Calu3 (cell line): ENCODE measurements at places on chromosomes 6 and 20. TPM values are rescaled to one million over a fixed set of nuclear protein-coding genes. Genes with fewer than 3 reads are reported as not detected.

GRCh38 chr6:158978757-158979156, 21.2 kb downstream of the RSPH3 start:
- DNase-seq, result no peak
- H3K36me3 ChIP-seq, result peaks cover 5% of the 10 kb centered on the region
- H3K27me3 ChIP-seq, result no peaks in the 10 kb centered on the region
- H3K27ac ChIP-seq, result no peak overlapping the region
- no peak overlapping the region for H3K4me3 ChIP-seq

DNA sequence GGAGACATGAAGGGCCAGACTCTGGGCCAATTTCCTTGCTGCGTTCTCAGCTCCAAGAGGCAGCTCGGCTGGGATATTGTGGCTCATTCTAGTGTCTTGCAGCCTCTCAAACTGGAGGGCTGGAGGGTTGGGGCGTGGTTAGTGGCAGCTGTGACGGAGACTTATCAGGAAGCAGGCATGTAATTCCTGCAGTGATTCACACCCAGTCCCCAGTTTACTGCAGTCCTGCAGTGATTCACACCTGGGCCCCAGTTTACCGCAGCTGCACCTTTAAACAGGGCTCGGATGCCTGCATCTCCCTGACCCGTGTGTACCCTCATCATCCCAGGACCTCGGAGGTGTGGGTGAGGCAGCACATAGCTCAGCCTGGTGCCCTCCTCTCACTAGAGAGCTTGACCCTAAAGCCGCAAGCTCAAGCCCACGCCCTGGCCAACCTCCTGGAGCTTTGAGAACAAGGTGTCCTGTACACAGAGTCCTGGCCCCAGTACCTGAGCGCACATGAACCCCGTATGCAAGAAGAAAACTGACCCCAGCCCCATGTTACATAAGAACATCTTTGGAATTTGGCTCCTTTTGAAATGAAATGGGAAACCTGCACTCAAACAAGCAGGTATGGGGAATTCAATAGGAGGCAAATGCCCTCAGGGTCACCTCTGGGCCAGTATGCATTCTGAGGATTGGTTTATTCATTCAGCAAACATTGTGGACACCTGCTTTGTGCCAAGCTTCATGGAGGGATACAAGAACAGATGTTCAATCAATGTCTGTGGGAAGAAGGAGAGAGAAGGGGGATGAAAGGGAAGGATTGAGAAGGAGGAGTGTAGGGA, 55.3 kb upstream of the FAM83D start:
- peak overlapping the region; percentile 1 for H3K27ac ChIP-seq
- peak; percentile 89 for DNase-seq
- H3K27me3 ChIP-seq, result no peaks in the 10 kb centered on the region
- H3K4me1 ChIP-seq, result peaks cover 28% of the 10 kb centered on the region
- H3K4me3 ChIP-seq, result no peak overlapping the region

DNA sequence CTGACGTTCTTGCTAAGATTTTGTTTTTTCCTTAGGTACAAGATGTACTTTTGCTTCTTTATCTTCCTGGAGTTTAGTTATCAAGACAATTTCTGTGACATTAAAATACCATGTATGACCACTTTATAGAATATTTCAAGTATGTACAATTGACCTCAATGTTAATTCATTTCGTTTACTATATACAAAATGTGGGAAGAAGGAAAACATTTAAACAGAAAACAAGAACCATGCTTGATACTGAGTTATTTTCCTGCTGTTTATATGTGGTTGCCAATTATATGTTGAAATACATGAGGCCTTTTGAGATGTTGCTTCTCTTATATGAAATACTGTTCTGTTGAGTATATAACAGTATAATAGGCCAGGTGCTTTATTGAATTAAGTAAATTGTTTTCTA, 184.3 kb downstream of the JARID2 start:
- H3K27ac ChIP-seq, result no peak overlapping the region
- peaks cover 4% of the 10 kb centered on the region for H3K36me3 ChIP-seq
- peaks cover 16% of the 10 kb centered on the region for H3K4me1 ChIP-seq
- no peak for DNase-seq
- no peak overlapping the region for H3K4me3 ChIP-seq
- H3K27me3 ChIP-seq, result no peaks in the 10 kb centered on the region

DNA sequence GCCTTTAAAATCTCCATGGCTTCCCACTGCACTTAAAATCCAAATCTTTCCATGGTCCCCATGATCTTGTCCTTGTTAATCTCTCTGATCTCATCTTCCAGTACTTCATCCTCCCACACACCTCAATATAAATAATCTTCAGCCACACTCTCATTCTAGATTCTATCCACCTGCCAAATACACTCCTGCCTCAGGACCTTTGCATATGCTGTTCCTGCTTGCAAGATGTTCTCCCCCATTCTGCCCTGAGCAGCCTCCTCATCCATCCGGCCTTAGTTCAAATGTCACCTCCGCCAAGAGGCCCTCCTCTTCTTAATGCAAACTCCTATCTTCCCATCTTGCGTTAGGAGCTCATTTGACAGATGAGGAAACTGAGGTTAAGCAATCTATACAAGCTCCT, 77.4 kb downstream of the PREX1 start:
- no peak overlapping the region for H3K27ac ChIP-seq
- no peak for DNase-seq
- H3K36me3 ChIP-seq, result no peaks in the 10 kb centered on the region
- no peaks in the 10 kb centered on the region for H3K4me1 ChIP-seq

DNA sequence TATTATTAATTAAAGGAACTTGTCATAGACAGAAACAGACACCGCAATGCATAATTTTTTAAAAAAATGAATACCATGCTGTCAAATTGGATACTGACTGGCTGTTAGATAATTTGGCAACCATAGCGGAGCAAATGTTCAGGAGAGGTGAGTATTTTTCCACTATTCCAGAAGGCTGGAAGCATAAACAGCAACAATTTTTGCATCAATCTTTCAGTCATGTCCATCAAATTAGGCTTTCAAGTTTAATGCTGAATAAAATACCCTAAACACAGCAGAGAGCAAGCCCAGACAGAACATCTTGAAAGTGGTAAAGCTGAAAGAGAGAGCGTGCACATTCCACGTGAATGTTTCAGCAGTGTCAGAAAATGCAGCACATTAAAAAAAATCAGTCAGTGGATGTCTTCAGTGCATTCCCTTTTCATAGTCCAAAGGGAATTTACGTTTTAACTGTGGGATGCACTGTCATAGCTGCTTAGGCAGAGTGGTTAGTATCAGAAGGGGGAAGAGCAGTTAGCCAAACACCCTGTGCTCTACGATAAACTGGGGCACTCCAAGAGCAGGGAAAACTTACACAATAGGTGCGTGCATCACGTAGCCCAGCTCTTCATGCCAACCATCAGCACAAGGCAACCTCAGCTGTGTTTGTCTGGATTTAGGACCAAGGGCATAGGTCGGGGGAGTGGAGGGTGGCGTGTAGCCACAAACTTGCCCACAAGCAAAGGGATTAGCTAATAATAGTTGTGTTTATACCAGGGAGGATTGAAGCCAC, 116.2 kb upstream of the STMND1 start:
- no peaks in the 10 kb centered on the region for H3K4me1 ChIP-seq
- no peak overlapping the region for H3K27ac ChIP-seq
- no peak overlapping the region for H3K4me3 ChIP-seq
- DNase-seq, result no peak

- H3K27me3 ChIP-seq, result no peaks in the 10 kb centered on the region
- no peak for DNase-seq
- peaks cover 6% of the 10 kb centered on the region for H3K36me3 ChIP-seq
- peaks cover 37% of the 10 kb centered on the region for H3K4me1 ChIP-seq
- H3K4me3 ChIP-seq, result peak overlapping the region; percentile 48
Observed at GRCh38 chr6:1297746-1298145, 14.2 kb upstream of the FOXQ1 start.

OR10C1 gene
- total RNA-seq, result not detected in 2 replicates

WDR46 gene
- 124 and 125 TPM in 2 replicates for total RNA-seq

GRCh38 chr6:37942606-37943376, 123.3 kb downstream of the ZFAND3 start:
- H3K27ac ChIP-seq, result no peak overlapping the region
- H3K36me3 ChIP-seq, result no peaks in the 10 kb centered on the region
- H3K4me1 ChIP-seq, result peaks cover 16% of the 10 kb centered on the region
- DNase-seq, result no peak

DNA sequence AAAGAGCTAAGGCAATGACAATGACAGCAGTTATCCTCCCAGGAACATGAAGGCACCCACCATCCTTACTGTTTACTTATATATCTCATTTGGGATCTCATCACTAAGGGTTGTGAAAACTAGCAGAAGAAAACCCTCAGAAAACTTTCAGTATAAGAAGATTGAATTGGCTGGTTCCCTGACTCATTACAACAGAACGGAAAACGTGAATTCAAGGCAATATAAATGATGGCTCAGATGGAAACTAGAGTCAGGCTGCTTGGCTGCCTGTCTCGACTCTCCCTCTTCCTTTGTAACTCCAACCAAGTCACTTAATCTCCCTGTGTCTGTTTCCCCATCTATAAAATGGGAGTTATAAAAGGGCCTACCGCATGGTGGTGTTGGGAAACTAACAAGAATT, 387.1 kb upstream of the JARID2 start:
- H3K4me1 ChIP-seq, result no peaks in the 10 kb centered on the region
- no peak overlapping the region for H3K4me3 ChIP-seq
- H3K36me3 ChIP-seq, result no peaks in the 10 kb centered on the region
- H3K27ac ChIP-seq, result no peak overlapping the region
- DNase-seq, result no peak
- H3K27me3 ChIP-seq, result peaks cover 12% of the 10 kb centered on the region

GLP1R gene
- total RNA-seq, result 4.8 and 10.2 TPM in 2 replicates

- peaks cover 33% of the 10 kb centered on the region for H3K4me1 ChIP-seq
- DNase-seq, result no peak
- H3K4me3 ChIP-seq, result no peak overlapping the region
- H3K36me3 ChIP-seq, result peaks cover 30% of the 10 kb centered on the region
- H3K27me3 ChIP-seq, result no peaks in the 10 kb centered on the region
- no peak overlapping the region for H3K27ac ChIP-seq
Observed at GRCh38 chr6:87210979-87211378, 55.6 kb downstream of the ZNF292 start.

TMC2 gene
- not detected in 2 replicates for total RNA-seq

DNA sequence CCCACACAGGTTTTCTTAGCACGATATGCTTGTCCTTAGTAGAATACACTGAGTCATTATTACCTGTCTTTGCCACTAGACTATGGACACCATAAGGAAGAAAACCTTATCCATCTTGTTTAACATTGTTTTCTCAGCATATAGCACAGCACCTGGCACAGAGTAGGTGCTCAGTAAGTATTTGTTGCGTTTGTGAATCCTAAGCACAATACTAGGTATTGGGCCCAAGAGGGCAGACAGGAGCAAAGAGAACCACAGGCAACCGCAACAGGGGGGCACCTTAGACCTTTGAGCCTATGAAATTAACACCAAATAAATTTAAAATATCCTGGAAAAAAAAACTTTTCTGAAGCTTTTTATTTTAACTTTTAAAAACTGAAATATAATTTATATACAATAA, 3.7 kb upstream of the NCOA6 start:
- peaks cover 25% of the 10 kb centered on the region for H3K36me3 ChIP-seq
- peaks cover 12% of the 10 kb centered on the region for H3K4me1 ChIP-seq
- DNase-seq, result no peak
- H3K27ac ChIP-seq, result no peak overlapping the region
- H3K4me3 ChIP-seq, result no peak overlapping the region
- H3K27me3 ChIP-seq, result peaks cover 54% of the 10 kb centered on the region

DNA sequence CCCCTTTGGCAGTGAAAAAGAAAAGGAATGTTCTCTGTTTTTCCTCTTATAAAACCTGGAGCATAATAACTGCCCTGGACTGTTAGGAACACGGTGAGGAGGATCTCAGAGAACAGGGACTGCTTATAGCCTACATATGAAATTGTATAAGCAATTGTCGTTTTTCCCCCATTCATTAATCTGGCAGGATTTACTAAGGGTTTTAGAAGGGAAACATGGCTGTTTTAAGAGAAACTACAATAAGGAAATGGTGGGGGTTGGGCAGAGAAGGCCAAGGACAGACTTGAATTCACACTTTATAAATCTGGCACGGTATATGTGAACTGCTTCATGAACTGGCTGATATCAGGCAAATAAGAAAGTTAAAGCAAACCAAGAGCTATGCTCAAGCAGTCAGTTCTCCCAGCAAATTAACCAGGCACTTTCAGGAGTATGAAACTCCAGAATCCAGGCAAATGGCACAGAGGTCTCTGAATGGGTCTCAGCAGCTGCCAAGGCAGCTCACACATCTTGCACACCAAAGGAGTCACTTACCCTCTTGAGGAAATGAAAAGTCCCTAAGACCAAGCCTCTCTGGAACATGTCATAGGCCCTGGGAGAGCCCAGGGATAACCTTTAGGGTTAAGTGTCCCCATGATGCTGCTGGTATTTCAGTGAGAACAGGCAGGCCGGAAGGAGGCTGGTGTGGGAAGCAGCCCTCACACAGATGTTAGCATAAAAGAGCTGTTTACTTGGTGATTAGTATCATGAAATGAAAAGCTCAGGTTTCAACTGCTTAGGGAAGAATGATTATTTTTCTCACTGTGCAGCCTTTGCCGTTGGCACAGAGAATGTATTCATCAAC, 260.5 kb upstream of the MARCKS start:
- peaks cover 16% of the 10 kb centered on the region for H3K4me1 ChIP-seq
- H3K36me3 ChIP-seq, result no peaks in the 10 kb centered on the region
- H3K27ac ChIP-seq, result no peak overlapping the region
- H3K27me3 ChIP-seq, result no peaks in the 10 kb centered on the region
- no peak overlapping the region for H3K4me3 ChIP-seq

- H3K27ac ChIP-seq, result no peak overlapping the region
- no peaks in the 10 kb centered on the region for H3K4me1 ChIP-seq
- no peak overlapping the region for H3K4me3 ChIP-seq
Observed at GRCh38 chr6:97726378-97726777, 443.4 kb upstream of the MMS22L start.

DXO gene
- 40.9 and 43.6 TPM in 2 replicates for total RNA-seq

CTAGE9 gene
- not detected in 2 replicates for total RNA-seq

DNA sequence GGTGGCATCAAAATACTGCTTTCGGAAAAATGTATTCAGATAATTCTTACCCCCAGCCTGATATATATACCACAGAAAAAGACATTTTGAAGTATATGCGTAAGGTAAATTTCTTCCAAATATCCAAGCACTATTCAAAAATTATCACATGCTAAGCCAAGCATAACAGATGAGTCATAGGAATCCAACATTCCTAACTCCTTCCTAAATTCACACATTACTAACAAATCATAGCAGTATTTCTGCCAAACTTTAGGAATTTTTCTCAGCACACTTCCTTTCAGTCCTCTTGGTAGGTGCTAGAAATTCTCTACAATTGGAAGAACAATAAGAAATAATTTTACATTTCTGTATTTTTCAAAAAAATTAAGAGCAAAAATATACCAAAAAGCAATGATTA, 417.5 kb downstream of the EYS start:
- no peak for DNase-seq
- no peaks in the 10 kb centered on the region for H3K36me3 ChIP-seq
- no peaks in the 10 kb centered on the region for H3K4me1 ChIP-seq
- no peak overlapping the region for H3K4me3 ChIP-seq
- no peak overlapping the region for H3K27ac ChIP-seq
